ENCODE measurements at places on chromosomes 4 and X.

DNA sequence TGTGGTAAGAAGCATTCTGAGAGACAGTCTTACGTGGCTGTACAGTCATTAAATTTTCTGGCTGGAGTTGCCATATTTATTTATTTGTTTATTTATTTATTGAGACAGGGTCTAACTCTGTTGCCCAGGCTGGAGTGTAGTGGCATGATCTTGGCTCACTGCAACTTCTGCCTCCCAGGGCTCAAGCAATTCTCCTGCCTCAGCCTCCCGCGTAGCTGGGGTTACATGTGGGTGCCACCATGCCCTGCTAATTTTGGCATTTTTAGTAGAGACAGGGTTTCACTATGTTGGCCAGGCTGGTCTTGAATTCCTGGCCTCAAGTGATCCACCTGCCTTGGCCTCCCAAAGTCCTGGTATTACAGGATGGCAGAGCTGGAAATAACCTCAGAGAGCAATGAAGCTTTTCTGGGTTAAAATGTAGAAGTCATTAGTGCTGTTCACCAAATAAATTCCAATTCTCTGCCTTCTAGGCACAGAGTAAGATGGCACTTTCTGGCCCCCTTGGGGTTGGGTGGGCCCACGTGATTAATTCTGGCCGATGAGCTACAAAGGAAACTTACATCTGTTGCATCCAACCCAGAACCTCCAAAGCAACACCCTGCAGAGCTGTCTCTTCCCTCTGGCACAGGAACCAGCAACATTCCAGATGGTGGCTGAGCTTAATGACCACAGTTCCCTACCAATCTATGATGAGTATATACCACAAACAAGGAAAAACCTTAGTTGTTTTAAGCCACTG is 4.5 kb downstream of the MRFAP1 start:
- no peak for DNase-seq

DNA sequence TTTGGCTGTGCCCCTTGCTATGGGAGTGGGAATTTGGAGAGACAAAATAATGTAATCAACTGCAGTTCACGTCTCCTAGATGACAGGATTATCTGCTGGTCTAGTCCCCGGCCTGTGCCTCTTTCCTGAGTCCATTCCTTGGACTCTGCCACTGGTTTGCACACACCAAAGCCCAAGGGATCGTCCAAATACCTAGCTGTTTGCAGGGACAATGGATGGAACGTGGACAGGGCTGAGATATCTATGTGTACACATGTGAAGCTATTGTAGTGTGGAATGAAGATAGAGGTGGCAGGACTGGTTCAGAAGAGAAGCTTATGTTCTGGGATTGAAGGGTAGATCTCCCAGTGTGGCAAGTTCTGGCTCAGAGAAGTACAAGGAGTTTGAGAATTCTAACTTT is 198.3 kb upstream of the PITX2 start:
- DNase-seq = no peak

GRCh38 chr4:159484864-159485263 is 382.0 kb downstream of the RAPGEF2 start:
- DNase-seq = no peak

DNA sequence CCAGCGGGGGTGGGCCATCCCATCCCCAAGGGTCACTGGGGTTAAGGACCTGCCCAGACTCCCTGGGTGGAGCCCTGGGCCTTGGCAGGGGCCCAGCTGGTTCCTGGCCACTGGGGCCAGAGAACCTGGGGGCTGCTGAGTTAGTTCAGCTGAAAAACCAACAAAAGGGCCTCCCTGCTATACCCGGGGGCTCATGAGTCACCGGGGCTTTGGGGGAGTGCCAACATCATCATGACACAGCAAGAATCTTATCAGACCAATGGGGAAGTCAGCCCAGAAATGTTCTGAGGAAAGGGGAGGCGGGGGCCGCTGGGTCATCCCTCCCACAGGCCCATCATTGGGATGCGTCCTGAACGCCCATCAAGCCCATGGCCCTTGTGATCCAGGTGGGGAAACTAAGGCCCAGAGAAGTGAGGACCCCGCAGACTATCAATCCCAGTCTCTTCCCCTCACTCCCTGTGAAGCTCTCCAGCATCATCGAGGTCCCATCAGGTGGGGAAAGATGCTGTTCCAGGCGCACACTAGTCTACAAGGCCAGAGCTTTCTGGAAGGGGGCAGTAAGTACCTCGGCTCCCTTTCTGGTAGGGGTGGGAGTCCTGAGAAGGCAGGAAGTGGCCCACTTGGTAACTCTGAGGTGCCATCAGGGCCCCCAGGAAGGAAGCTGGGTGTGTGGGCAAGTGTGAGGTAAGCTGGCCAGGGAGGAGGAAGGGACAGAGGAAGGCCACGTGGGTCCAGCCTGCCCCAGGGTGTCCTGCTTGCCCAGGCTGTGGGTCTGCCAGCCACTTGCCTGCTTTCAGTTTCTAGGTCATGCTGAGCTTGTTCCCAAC is 4.5 kb downstream of the G6PD start:
- DNase-seq = no peak

- DNase-seq = no peak
These were observed 130.4 kb downstream of the SORBS2 start for GRCh38 chr4:185681604-185682003.

DNA sequence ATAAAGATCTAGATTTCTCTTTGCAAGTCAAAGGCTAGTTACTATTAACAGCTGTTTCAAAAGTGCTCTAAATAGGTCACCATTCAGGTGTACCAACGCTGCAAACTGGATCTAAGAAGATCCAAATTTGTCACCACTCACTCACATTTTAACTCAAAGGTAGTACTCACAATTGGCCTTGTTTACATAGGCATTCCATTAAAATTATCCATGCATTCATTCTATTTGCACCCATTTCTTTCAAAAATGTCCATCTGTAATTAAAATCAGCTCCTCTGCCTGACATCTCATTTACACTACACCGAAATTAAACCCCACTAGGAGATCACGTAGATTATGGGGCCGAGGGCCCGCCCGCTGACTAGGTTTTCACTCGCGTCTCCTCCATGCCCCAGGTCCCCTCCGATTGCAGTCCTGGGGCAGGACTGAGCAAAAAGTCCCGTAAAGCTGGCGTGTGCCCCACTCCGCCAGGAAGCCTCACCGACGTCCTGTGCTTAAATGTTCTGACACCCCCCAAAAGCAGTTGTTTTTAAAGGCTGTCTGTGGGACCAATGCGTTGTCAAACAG is 1.3 kb upstream of the ING2 start:
- no peak for DNase-seq

GRCh38 chr4:93063325-93063724 is 759.6 kb downstream of the GRID2 start:
- DNase-seq = no peak

DNA sequence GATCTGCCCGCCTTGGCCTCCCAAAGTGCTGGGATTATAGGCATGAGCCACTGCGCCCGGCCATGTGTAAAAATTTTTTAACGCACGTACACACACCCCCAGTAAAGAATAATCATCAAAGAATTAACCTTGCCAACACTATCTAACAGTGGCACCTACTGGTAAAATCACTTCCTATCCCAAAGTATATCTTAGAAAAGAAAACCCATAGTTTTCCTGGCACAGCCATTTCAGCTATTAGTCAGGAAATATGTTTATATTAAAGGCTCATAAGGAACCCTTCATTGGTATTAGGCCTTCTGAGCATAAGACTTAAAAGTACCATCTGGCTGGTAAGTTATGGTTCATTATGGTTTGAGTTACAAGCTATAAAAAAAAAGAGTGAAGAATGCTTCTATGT is 14.1 kb downstream of the S100G start:
- no peak for DNase-seq

GRCh38 chrX:51456814-51457213 is 39.6 kb downstream of the NUDT11 start:
- no peak for DNase-seq

GRCh38 chr4:169039251-169039954 is 29.3 kb upstream of the CBR4 start:
- no peak for DNase-seq

DNA sequence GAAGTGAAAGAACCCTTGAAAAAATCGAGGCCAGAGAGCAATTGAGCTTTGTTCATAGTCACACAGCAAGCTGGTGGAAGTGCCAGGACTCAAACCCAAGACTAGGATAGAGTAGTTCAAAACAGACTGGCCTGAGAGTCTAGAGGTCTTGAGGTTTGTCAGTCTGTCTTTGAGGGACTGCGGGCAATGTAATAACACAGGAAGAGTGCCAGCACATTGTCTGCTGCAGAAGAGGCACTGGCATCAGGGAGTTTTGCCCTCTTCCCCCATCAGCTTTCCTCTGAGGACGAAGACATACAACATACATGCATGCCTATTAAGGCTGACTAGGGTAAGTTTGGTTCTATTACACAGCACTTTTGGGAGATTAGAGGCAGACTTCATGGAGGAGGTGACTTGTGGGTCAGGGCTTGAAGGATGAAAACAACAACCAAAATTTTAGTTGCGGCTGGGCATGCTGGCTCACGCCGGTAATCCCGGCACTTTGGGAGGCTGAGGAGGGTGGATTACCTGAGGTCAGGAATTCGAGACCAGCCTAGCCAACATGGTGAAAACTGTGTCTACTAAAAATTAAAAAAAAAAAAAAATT is 64.1 kb upstream of the LAS1L start:
- DNase-seq = no peak

- DNase-seq = no peak
These were observed 98.0 kb downstream of the AMMECR1 start for GRCh38 chrX:110219920-110220319.

GRCh38 chr4:8240211-8241041 is 29.1 kb upstream of the HTRA3 start:
- DNase-seq = no peak

- peak; percentile 10 for DNase-seq
These were observed 241.8 kb downstream of the FBXO8 start for GRCh38 chr4:174041555-174042105.

DNA sequence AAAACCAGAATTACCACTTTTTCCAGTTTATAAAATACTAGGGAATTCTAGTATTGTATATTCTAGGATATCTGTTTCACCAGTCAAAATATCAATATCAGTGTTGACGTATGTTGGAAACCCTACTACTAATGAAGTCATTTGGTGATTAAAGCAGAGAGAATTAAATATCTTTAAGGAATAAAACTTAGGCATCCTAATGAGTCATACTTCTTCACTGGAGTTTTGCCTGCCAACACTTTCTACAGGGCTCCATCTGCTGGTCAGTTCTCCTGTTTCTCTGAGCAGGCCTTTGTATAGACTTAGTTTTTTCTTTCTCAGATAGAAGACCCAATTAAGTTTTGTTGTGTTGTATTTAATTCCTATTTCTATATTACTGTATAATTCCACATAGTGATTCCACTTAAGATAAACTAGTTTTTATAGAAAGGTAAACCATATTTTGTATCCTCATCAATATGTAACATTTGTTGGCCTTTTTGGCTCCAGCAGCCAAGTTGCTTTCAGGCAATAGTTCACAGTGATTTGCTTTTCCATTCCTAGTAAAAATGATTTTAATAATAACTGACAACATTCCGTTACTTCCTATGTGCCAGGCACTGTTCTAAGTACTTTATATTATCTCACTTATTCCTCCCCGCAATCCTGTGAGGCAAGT is 3.5 kb downstream of the AP1AR start:
- DNase-seq = peak; percentile 38

GRCh38 chrX:54043541-54044125 is 640 bp downstream of the PHF8 start:
- peak; percentile 36 for DNase-seq

- no peak for DNase-seq
These were observed 47.1 kb upstream of the EDA start for GRCh38 chrX:69568828-69569227.

GRCh38 chr4:1196421-1197183 is 24.2 kb upstream of the SPON2 start:
- peak; percentile 17 for DNase-seq

- no peak for DNase-seq
These were observed 88.8 kb downstream of the DRD5 start for GRCh38 chr4:9870165-9870790.

DNA sequence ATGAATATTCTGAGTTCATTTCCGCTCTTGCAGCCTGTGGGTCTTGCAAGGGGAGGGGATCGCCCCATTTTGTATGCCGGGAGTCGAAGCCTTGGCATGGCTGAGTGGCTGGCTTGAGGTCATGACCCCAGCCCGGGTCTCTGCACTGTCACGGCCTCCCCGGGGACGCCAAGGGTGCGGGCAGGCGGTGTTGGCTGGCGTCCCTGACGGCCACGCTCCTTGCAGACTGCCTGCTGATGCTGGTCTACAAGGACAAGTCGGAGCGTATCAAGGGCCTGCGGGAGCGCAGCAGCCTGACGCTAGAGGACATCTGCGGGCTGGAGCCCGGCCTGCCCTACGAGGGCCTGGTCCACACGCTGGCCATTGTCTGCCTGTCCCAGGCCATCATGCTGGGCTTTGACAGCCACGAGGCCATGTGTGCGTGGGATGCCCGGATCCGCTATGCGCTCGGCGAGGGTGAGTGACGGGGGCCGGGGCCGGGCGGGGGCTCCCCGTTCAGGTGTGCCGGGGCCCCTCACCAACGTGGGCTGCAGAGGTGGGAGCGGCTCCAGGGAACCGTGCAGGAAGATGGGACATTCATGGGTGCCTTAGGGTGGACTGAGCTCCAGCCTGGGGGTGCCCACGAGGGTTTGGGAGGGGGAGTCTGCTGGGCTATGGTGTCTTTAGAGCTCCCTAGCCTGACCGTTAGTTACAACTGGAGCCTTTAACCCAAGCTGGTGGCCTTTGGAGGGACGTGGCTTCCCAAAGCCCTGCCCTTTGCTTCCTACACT is 10.3 kb downstream of the DOK7 start:
- DNase-seq = no peak

DNA sequence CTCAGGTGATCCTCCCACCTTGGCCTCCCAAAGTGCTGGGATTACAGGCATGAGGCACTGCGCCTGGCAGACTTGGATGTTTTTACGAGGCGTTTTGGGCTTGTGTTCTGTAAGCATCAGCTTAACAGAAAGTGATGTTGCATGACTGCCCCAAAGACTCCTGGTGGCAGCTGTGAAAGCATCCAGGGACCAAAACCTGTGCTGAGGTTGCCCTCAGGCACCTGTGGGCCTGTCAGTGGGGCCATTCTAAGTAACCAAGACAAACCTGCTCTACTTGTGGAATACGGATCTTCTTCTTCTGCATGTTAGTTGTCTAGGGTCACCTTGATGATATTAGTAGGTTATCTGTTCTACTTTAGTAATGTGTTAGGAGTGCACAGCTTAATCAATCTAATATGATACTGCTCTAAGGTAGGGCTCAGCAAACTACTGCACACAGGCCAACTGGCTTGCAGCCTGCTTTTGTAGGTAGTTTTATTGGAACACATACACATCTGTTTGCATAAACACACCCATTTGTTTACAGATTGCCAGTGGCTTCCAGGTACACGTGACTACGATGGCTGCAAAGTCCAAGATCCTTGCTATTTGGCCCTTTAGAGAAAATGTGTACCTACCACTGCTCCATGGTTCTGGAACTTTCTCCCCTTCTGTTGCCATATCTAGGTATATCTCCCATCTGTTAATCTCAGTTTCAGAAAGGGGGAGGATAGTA is 136.7 kb downstream of the GPR143 start:
- no peak for DNase-seq

- no peak for DNase-seq
These were observed 46.9 kb downstream of the MTM1 start for GRCh38 chrX:150615356-150615755.

DNA sequence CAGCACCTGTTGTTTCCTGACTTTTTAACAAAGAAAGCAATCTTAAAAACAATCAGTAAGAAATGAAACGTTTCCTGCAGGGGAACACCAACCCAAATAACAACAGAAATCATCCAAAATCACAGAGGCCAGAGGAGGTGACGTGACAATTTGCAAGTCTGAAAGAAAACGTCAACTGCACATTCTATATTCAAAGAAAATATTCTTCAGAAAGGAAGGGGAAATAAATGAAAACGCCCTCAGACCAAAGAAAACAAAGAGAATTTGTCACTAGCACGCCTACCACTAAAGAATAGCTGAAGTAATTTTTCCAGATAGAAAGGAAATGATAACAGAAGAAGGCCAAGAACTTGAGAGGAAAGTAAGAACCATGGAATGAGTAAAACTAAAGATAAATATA is 74.4 kb downstream of the CASP3 start:
- no peak for DNase-seq
